Lung microvascular endothelial cell (primary cell): ENCODE measurements at places on chromosomes 4 and X.

DNA sequence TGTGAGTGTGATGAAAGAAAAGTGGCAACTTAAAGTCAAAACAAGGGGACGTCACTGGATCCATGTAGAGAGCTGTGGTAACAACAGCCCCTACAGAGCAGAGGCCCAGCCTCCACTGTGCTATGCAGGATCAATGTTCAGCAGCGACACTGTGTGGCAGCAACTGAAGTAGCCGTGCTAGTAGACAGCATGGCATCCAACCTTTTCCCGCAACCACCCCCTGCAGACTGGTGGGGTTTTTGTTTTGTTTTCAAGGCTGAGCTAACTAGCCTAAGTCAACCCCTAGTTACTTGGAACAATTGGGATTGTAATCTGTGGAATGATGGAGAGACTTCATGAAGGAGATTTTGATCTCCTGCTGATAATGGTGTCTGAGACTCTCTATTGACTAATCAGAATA lies 44.4 kb upstream of the PPARGC1A start:
- no peak for DNase-seq

DNA sequence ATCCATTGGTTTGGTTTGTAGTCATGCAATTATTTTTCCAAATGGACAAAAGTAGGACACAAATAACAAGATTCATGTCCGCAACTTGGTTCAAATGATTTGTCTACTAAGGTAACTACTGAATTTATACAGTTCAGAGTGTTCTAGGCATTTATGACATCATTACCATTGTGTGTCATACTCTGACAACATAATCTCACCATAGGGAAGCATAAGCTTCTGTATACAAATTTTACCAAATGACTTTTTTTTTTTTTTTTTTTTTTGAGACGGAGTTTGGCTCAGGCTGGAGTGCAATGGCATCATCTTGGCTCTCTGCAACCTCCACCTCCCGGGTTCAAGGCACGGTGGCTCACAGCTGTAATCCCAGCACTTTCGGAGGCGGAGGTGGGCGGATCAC lies at the start of gene CXorf66:
Gene CXorf66, minus strand, starts transcription at position 101 of the 400 bp plus-strand sequence. Its CDS starts 25 bp downstream, at position 76.
- no peak for DNase-seq

- peak; percentile 75 for DNase-seq
Measured at GRCh38 chr4:52641854-52642563, 17.1 kb downstream of the USP46 start.

DNA sequence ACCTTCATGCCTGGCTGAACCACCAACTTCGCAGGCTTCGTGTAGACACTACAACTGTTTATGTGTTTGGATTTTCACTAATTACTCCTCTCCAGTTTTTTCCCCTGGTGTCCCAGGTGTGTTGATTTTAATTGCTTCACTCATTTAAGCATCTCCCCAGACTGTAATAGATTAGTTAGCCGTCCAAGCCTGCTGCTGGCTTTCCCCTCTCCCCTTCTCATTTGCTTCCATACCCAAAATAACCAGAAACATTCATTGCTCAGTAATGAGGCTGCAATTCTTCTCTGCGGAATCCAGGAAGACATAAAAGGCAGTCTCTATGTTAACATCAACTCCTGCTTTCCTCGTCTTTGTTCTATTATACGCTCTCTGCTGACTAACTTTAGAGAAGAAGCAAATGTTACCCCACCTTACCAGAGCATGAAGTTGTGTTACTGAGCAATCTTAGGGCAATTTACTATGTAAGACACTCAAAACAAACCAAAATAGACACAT lies 37.9 kb upstream of the SCRG1 start:
- DNase-seq = no peak

- no peak for DNase-seq
Measured at GRCh38 chr4:158649111-158649680, 22.5 kb downstream of the C4orf46 start.

GRCh38 chrX:22691966-22692565 lies 307.7 kb upstream of the DDX53 start:
- no peak for DNase-seq

- DNase-seq = no peak
Measured at GRCh38 chrX:130869239-130869638, 33.8 kb downstream of the ENOX2 start.

- DNase-seq = no peak
Measured at GRCh38 chr4:28436191-28437080, 1575.8 kb downstream of the STIM2 start.

- no peak for DNase-seq
Measured at GRCh38 chr4:91502365-91502764, 801.4 kb upstream of the GRID2 start.

DNA sequence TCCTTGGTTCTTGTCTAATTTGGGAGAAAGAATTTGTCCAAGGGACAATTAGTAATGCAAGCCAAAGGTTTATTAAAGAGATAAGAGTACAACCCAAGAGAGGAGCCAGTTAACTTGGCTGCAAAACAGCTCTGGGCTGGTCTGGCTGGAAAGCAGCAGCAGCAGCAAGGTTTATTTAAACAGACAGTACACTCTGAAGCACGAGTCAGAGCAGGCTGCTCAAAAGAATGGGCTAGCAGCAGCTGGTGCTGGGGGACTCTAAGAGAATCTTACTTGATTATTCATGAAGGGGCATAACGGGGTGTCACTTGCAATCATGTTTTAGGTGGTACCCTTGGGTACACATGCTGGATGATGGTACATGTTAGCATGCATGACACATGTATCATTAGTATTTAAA lies 17.1 kb upstream of the CT47C1 start:
- no peak for DNase-seq

- DNase-seq = peak; percentile 58
Measured at GRCh38 chrX:73562984-73563737, at the start of gene CHIC1. CHIC1 (plus strand) TSS chrX:73563197; CDS start chrX:73563285, 88 bp downstream.

- DNase-seq = no peak
Measured at GRCh38 chrX:13719192-13719856, 15.1 kb downstream of the TRAPPC2 start.

DNA sequence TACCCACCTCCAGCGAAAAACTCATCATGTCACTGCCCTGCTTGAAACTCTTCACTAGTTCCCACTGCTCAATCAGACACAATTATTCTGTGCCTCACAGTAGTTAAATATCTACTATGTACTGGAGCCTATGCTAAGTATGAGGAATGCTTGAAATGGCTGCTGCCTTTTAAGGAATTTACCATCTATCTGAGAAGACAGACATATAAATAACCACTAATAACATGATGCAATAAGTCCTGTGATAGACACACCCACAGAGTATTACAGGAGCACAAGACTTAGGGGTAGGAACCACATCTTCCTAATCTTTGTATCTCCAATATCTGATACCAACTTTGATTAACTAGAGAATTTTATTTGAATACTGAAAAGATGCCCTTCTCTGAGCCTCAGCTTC lies 21.1 kb downstream of the SLC25A53 start:
- DNase-seq = no peak

- DNase-seq = no peak
Measured at GRCh38 chr4:57446266-57446665, 336.1 kb upstream of the IGFBP7 start.

- peak; percentile 4 for DNase-seq
Measured at GRCh38 chr4:56181140-56181953, 205.9 kb downstream of the AASDH start.

DNA sequence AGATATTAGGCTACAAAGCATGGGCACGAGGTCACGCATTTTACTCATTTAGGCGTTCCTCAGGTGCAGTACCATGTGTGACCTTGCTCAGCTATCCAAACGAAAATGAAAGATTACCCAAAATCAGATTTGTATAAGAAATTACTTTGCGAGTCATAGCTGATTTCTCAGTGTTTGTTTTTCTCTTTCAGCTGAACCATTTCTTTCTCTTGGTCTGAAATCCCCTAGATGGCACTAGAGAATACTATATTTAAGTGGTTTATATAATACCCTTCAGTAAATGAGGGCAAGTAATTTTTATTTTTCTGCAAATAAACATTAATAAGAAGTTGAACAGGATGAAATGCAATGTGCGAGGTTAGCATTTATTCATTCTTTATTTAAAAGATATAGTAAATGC lies 496.6 kb downstream of the STIM2 start:
- DNase-seq = no peak

- no peak for DNase-seq
Measured at GRCh38 chr4:105710678-105711077, 2.1 kb downstream of the GSTCD start.

- DNase-seq = peak; percentile 81
Measured at GRCh38 chr4:16897991-16898827, at the start of gene LDB2. LDB2 (minus strand) TSS chr4:16898645.

GRCh38 chrX:125205918-125206665 lies 113.6 kb upstream of the TEX13C start:
- DNase-seq = no peak

GRCh38 chr4:173211838-173212237 lies 43.2 kb downstream of the GALNT7 start:
- DNase-seq = peak; percentile 45

- no peak for DNase-seq
Measured at GRCh38 chr4:131337936-131338335, 1811.2 kb upstream of the PCDH10 start.

- no peak for DNase-seq
Measured at GRCh38 chr4:25818371-25818871, 44.4 kb downstream of the SEL1L3 start.

DNA sequence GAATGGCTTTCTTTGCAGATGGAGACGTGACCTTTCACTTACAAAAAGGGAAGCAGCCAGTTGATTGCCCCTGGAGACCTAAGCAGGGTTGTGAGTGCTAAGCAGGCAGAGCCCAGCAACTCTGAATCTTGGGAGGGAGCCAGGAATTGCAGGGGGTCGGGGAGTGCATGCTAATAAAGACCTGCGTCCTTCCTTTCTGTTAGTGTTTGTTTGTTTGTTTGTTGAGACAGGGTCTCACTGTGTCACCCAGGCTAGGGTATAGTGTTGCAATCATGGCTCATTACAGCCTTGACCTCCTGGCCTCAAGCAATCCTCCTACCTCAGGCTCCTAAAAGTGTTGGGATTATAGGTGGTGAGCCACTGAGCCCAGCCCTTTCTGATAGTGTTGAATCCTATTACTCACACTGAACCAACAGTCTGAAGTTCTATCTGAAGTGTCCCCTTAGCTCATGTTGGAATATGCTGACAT lies 137.4 kb downstream of the CEP135 start:
- DNase-seq = no peak

GRCh38 chr4:87399148-87399547 lies 8.2 kb upstream of the HSD17B11 start:
- DNase-seq = no peak

GRCh38 chr4:180710628-180711337 lies 1532.4 kb upstream of the TENM3 start:
- peak; percentile 22 for DNase-seq

- no peak for DNase-seq
Measured at GRCh38 chr4:137608085-137608484, 75.8 kb upstream of the PCDH18 start.

- DNase-seq = peak; percentile 40
Measured at GRCh38 chrX:51894697-51895336, 1.4 kb downstream of the MAGED1 start.

DNA sequence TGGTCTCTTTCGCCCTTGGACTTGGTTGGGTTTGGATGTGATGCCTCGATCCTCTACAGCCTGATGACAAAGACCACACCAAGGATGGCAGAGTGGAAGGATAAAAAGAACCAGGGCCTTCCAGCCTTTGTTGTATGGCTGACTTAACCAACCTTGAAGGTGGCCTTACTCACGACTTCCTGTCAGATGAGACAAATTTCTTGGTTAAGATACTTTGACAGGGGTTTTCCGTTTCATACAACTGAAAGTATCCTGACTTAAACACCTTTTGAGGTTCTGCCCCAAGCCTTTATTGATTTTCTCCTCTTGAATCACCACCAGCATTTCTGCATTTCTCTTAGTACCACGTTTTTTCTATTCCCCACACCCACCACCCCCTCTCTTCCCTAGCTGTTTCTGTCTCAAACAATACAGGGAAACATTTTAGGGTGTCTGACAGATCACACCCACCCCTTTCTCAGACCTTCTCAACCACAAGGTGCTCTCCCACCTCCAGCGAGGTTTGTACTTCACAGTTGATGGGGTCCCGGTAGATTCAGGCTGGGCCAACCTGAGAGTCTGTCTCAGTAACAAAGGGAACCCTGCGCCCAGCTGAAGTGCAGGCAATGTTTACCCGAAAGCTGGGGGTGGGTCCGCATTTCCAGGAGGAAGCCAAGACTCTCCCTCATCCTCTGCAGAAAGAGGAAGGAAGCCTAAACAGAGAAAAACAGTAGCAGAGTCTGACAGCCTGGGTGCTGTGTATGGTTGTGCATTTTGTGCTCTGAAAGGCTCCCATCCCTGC lies 5.0 kb upstream of the TSPAN5 start:
- no peak for DNase-seq

GRCh38 chrX:19089555-19090040 lies 32.7 kb downstream of the ADGRG2 start:
- DNase-seq = no peak

DNA sequence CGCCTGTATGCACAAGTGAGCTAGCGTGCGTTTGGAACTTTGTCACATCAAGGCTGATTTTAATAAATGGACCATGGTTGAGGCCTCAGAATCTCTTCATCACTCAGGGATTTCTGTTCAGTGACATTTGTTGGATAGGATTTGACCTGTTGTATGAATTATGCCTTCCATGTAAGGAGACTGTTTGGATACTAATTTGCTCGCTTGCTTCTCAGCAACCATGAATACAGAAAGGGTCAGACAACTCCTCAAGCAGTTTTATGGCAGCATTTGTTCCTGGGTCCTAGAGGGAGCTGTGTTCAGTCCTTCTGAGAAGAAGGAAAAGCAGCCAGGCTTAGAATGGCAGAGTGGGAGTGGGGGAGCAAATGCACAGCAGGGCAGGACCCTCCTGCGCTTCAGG lies 269.7 kb upstream of the LCORL start:
- DNase-seq = no peak

DNA sequence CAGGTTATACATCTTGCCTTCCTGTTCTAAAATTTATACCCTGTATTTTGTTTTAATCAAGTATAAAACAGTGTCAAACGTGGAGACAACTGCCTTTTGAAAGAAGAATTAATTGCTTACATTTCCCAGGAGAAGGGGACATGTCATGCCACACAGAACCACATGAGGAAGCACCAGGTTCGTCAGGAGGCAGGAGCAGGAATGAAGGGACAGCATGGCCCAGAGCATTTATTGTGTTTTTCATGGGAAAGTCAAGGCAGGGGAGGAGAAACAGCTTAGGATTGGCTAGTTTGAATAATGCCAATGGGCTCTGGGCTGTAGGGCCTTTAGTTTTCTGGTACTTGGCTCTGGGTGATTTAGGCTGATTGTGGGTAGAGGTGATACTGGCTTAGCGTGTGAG lies 203.7 kb downstream of the CFAP299 start:
- DNase-seq = no peak

- DNase-seq = no peak
Measured at GRCh38 chr4:112252234-112252633, 20.6 kb downstream of the AP1AR start.

- DNase-seq = no peak
Measured at GRCh38 chr4:112280386-112281056, 5.2 kb downstream of the TIFA start.

GRCh38 chr4:73308286-73308685 lies 49.7 kb upstream of the ANKRD17 start:
- DNase-seq = peak; percentile 13
